Forelimb muscle (tissue), 1 donor: ENCODE measurements at places on chromosomes 13 and 19. TPM values are rescaled to one million over a fixed set of nuclear protein-coding genes. Genes with fewer than 3 reads are reported as not detected.

- no peak for DNase-seq
Measured at GRCh38 chr19:8631425-8631819, 989 bp downstream of the NFILZ start.

Gene SERTAD1
- polyA plus RNA-seq = 5.8 TPM

DNA sequence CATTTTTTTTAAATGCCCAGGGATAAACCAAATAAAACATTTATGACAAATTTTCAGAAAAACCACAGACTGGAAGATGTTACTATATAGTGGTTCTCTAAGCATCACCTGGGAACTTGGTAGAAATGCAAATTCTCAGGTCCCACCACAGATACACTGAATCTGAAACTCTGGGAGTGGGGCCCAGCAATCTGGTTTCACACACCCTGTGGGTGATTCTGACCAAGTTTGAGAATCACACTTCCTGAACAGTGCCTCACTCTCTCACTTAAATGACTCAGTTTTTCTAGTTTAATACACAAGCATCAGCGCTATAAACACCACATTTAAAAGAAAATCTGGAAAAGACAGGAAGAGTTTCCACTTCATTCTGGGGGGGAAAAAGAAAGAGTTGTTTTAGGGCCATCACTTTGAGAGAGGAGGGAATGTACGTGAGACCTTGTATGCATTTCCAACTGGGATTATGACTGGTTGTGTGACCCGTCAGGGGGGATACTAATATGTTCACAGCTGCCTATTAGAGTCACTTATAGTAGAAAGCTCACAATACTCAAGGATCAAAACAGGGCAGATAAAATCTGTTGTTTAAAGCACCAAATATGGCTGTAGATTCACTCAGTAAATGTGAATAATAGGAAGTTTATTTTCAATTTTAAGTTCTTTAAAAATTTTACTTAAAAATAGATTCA lies 567.7 kb downstream of the GPC6 start:
- no peak for DNase-seq

GRCh38 chr19:36547001-36547732 lies 19.1 kb upstream of the ZNF260 start:
- no peak for DNase-seq

Gene OVOL3
- not detected for polyA plus RNA-seq

Gene MEDAG
- 8.4 TPM for polyA plus RNA-seq

Gene DENND1C
- polyA plus RNA-seq = 0.63 TPM

- no peak for DNase-seq
Measured at GRCh38 chr19:33688171-33688992, 66.6 kb downstream of the CHST8 start.

DNA sequence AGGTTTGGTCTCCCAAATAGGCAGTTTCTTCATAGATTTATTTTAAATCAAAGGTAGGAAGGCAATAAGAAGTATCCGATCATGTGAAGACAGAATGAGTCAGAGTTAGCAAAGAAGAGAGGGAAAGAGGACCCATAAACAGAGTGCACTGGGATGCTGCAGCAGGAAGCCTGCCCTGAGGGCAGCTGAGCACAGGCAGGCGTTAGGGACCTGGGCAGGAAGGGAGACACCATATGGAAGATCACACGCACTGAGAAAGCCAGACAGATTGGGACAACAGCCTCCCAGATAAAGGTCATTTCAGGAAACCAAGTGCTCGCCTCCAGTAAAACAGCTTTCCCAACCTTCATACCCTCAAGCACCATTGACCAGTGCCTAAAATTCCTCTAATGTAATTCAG lies 598.0 kb downstream of the EFNB2 start:
- no peak for DNase-seq

DNA sequence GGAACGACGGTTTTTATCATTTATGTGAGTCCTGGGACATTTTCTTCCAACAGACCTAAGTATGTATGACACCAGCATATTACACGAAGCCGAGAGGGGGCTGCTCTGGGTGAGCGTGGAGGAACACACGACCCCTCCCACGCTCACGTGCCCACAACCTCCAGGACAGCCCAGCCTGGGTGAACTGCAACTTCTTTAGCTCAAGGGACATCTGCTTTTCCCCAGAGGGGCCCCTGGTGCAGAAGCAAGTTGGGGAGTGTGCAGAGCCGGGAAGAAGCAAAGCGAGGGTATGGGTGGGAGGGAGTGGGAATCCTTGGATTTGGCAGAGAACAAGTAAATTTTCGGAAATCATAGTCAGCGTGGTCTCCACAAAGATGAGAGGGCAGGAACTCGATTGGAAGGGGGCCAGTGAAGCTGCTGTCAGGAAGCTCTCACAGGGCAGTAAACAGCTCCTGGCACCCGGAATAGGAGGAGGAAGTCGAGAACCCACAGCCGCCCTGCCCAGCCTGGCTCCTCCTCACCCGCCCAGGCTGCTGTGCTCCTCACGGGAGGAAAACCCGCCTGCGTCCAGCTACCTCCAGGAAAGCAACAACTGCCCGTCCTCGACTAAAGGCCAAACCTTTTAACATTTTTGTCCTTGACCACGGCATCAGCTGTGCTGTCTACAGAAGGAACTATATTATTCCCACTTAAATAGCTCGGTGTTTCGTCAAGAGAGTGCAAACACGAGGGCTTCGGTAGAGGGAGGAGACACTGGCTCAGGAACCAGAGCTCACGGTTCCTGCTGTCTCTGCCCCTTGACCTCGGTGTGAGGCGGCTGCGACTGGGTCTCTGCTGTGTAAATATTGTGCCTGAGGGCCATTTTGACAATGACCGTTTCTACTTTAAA lies 17.2 kb upstream of the CFAP97D2 start:
- DNase-seq = no peak

- DNase-seq = no peak
Measured at GRCh38 chr13:63042686-63043085, 1627.0 kb upstream of the PCDH20 start.

DNA sequence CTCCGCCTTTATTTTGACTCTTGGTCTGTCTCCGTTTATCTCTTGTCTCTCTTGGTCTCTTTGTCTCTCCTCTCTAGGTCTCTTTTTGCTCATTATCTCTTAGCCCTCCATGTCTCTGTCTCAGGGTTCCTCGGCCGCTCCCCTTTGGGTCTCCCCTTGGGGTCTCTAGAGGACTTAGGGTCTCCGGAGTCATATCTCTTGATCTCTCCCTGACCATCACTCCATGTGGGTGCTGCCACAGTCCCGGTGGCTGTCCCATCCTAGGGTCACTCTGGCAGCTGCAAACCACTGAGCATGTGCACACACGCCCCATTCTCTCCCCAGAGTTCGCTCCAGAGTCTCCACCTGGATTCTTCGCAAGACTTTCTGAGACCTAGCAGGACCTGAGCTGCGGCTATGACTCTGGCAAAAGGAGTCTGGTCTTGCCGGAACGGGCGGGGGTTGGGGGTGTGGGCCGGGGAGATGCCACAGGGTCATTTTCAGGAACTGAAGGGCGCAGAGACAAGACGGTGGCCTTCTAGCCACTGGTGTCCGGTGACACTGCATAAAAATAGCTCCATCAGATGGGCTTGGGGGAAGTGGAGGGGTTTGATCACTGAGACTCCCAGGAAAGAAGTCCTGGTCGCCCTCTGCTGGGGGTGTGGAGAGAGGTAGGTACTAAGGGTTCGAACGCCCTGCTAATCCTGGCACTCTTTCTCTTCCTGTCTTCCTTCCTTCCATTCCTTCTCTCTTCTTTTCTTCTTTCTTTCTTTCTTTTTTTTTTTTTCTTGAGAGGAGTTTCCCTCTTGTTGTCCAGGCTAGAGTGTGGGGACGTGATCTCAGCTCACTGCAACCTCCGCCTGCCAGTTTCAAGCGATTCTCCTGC lies 1.2 kb upstream of the KCNA7 start:
- no peak for DNase-seq

DNA sequence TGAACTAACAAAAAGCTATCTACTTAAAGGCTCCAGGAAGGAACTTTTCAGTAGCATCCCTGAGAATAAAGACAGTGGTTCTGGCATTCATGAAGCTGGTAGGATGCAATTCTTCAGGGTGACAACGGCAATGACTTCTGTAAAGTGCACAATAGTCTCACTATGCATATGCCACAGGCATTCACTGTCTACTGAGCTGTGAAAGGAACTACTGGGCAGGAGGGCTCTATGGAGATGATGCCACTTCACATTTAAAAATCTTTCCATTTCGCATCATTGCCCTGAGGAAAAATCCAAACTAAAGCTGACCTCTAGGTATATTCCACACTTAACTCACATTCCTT lies 2020.6 kb upstream of the PCDH20 start:
- no peak for DNase-seq

DNA sequence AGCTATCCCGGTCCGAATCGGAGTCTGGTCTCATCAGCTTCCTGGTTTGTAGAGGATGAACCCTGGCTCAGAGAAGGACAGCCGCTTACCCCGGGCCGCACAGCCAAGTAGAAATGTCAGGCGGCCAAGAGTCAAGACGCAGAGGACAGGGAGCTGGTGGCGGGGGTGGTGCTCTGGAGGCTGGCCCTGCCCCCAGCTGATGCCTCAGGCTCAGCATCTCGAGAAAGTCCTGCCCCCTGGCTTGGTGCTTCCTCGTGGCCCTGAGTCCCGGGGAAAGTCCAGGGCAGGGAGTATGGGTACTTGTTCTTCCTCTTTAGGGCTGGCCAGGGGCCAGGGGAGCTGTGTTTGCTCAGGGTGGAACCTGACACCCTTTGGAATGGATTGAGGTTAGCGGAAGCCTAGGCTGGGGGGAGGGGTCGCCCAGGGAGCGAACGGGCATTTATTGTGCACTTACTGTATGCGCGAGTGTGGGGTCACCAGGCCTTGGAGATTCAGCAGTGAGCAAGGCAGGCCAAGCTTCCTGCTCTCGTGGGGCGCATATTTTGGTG lies 2.2 kb downstream of the TJP3 start:
- no peak for DNase-seq

DNA sequence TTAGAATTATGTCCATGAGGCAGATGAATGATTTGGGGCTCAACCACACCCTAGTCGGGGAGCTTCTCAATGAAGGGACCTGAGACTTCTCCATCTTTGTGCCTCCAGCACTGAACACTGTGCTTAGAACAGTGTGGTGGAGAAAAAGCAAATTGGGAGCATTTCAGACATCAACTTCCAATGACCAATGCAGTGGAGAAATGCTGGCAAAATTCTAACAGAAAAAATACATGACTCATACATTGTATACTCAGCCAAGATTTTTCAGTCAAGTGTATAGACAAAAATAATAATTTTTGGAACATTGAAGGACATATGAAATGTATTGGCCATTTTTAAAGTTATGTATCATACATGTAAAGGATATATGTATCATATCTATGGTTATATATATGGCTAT lies 134.7 kb downstream of the FGF14 start:
- DNase-seq = no peak

DNA sequence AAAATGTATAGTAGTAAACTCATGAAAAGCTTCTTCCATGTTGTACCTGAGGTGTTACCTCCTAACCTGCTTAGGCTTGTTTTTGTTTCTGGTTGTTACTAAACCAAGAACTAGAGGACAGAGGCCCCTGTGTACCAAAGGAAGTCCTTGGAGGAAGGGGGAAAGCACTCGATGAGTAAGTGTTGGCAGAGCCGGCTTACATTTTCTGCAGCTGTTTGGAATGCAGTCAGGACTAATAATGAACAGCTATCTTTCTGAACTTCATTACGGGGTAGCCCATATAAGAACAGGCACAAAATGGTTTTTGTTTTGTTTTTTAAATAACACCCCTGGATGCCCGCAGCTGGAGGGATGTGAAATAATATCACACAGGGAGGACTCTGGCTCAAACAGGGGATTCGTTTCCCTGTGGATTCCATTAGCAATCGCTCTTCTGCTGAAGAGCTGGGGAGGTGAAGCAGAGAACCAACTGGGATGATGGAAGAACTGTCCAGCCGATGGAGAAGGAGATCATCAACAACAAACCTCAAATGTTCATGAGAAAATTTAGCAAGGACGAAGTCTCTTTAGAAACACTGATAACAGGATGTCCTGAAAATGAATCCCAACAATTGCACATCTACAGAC lies 214.2 kb upstream of the MAB21L1 start:
- no peak for DNase-seq

Gene CGB2
- polyA plus RNA-seq = not detected

Gene APLP1
- 7.1 TPM for polyA plus RNA-seq

DNA sequence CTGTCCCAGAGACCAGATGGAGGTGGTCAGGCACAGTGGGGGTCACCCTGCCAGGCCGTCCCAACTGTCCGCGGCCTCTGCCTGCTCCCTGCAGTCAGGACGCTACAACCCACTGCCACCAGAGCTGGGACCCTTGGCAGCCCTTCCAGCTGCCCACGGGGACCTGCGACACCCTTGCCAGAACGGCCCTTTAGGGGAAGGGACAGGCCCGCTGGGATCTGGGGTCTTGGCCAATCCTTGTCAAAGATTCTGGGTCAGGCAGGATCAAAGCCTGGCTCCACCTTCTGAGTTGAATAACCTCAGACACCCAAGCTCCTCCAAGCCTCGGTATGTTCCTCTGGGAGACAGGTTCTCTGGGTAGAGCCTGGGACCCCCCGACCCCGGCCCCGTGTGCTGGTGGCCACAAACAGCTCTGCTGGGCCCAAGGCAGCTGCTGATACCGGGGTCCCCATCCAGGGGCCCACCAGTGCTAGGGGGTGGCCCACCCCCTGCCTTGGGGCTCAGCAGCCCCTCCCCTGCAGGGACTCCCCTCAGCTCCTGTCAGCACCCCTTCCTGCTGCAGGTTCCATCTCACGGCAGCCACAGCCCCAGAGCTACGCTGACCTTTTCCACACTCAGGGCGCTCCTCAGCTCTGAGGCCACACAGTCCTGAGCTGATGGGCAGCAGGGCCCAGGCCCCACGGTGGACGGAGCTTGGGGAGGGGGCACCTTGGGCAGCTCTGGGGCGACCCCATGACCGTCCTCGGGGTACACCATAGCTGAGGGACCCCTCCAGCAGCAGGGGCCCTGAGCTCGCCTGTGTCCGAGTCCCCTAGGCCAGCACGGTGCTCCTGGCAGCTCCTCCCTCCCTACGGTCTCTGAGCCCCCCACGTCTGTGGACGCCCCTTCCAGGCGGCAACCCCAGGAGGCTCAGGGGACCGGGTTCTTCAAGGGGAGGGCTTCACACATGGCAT lies 18.4 kb downstream of the SBNO2 start:
- DNase-seq = no peak

DNA sequence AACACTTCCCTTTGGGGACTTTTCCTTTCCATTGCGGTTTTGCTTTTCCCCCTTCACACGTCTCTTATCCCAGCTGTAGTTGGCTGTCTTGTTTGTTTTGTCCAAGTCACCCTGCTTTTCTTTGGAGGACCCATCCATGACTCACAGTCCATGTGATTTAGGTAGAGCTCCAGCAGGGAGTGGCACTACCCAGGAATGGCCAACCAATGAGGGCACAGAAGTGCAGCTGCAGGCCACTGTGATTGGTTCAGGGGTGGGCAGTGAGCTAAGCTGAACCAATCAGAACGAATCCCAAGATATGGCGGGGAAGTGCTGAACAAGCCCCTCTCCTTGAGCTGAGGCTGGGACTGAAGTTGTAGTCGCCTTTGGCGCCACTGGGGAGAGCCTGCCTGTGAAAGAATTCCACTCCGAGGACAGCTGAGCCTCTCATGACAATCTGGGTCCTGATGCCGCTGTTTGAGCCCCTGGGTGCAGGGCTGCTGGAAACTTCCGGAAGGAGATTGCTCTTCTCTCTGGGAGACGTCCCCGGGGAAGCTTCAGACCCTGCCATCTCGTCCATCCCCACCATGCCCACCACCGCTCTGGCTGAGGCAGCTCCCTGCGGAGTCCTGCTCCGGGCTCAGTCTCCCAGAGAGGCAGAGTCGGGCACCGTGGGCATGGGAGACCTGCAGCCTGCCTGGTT lies 62.9 kb upstream of the URI1 start:
- no peak for DNase-seq

Gene CGB5
- not detected for polyA plus RNA-seq

GRCh38 chr13:23753458-23753857 lies 135.7 kb downstream of the MIPEP start:
- DNase-seq = peak; percentile 14

Gene ZNF433
- 4.3 TPM for polyA plus RNA-seq

GRCh38 chr19:18119013-18119716 lies 21.6 kb downstream of the MAST3 start:
- no peak for DNase-seq

Gene LILRB1
- 1.1 TPM for polyA plus RNA-seq

Gene ZNF28
- polyA plus RNA-seq = 8.2 TPM
